ENCODE measurements at places on chromosomes 2 and 18.
A peak's percentile ranks its signal among the peaks of the same experiment; 100 is the strongest.

- no peak for DNase-seq
These were observed 27.8 kb downstream of the MEX3C start for GRCh38 chr18:51169731-51170130.

- DNase-seq, result no peak
These were observed 17.3 kb downstream of the RAB12 start for GRCh38 chr18:8626414-8627106.

GRCh38 chr18:54382733-54383252, 25.1 kb downstream of the C18orf54 start:
- DNase-seq, result no peak

DNA sequence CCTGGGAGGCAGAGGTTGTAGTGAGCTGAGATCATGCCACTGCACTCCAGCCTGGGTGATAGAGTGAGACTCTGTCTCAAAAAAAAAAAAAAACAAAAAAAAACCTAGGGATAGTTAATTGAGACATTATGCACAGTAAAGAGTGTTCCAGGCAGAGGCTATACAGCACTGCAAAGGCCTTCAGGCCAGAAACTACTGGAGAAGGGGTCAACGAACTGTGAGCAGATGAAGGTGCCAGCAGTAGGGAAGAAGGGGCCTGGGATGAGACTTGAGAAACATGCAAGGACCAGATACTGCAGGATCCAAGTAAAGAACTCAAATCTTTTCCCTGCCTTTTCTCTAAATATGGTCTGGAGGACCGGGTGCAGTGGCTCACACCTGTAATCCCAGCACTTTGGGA, 26.0 kb upstream of the PCBP1 start:
- no peak for DNase-seq

- peak; percentile 16 for DNase-seq
These were observed 54.2 kb downstream of the COMMD1 start for GRCh38 chr2:61959381-61960293.

DNA sequence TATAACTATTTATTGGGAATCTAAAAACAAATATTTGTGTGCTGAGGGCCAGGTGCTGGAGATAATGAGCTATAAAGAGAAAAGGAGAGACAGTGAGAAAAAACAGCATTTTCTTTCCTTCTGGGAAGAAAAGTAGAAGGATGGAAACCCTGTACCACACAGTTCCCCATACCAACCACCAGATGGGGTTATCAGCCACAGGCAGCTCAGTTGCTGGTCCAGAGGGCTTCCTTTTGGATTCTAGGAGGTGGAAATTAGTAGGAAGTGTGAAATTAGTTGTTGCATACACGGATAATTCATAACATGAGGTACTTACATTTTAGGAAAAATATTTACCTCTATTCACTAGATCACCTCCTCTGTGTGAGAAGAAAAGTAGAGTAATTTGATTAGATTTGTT, 237.0 kb upstream of the FOSL2 start:
- no peak for DNase-seq

DNA sequence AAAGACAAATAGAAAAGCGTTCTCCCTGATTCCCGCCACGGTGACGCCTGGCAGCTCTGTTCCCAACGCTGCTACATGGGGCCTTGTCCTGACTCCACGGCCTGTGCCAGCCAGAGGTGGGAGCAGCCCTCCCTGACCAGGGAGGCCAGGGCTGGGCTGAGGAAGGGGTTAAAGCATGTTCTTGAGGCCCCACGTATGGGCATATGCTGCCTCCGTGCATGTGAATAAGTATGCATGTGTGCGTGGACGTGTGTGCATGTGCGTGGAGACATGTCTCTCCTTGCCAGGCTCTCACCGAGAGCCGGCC, 1.6 kb upstream of the SNED1 start:
- DNase-seq, result no peak

GRCh38 chr2:201218780-201219179, 35.8 kb downstream of the CASP10 start:
- no peak for DNase-seq

GRCh38 chr2:24342110-24342910, 18.0 kb downstream of the ITSN2 start:
- peak; percentile 54 for DNase-seq

DNA sequence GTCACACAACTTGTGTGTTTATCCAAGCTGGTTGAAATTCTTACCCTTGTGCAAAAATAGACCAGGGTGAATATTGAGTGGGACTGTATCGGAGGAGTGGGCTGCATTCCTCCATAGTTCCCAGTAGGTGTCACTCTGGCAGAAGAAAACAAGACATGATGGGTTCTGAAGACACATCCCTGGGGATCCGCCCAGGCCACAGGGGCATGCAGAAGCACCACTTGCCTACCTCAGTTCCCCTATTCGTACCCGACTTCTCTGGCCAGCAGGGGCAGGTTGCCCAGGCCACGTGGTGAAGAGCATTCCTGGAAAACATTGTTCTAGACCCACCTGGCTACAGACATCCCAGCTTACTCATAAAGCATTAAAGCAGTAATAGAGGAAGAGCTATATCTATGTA, 168.2 kb downstream of the FAM210A start:
- peak; percentile 44 for DNase-seq

- DNase-seq, result no peak
These were observed 22.9 kb upstream of the GPR55 start for GRCh38 chr2:230947908-230948365.

- peak; percentile 36 for DNase-seq
These were observed 388.8 kb downstream of the CBLN2 start for GRCh38 chr18:72155327-72155726.

GRCh38 chr2:209619782-209620181, 151.8 kb upstream of the UNC80 start:
- DNase-seq, result no peak

DNA sequence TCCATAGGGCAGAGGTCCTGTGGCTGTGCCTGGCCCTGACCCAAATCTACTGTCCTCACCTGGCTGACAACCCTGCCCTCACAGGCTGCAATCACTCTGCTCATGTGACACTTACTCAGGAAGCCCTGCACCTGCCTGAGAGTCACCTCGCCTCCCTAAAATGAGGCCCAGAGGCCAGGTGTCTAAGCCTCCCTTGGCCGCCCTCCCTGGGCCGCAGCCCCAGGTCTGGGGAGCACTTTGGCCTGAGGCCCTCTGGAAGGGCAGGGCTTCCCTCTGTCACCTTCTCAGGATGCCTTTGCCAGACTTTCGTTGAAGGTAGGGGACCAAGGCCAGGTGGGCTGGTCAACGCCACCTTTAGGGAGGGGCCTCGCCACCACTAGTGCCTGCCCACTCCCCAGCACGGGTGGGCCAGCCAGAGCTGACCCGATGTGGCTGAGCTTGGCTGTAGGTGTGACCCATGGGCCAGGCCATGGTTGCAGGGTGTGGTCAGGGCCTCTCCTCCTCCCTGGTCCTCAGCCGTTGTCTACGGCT, 6.1 kb upstream of the GPC1 start:
- DNase-seq, result no peak

- no peak for DNase-seq
These were observed 162.4 kb downstream of the DDX1 start for GRCh38 chr2:15753811-15754702.

DNA sequence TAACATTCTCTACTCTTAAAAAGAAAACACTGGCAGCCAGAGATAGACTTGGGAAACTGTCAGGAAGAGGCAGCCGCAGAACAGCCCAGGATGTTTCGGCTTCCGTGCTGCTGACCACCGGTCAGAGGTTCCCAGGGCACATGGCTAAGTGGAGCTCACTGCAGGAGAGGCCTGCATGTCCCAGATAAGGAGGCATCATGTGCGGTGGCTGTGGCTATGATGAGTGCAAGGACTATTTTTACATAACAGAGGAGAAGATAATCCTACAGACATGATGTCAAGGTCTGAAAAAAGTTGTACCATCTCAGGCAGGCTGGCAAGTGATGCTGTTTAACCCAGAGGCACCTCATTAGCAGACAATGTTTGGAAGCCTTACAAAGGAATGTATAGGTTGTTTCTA, 252.3 kb downstream of the CYRIA start:
- DNase-seq, result no peak

GRCh38 chr2:161547130-161547529, 77.1 kb upstream of the SLC4A10 start:
- DNase-seq, result no peak

DNA sequence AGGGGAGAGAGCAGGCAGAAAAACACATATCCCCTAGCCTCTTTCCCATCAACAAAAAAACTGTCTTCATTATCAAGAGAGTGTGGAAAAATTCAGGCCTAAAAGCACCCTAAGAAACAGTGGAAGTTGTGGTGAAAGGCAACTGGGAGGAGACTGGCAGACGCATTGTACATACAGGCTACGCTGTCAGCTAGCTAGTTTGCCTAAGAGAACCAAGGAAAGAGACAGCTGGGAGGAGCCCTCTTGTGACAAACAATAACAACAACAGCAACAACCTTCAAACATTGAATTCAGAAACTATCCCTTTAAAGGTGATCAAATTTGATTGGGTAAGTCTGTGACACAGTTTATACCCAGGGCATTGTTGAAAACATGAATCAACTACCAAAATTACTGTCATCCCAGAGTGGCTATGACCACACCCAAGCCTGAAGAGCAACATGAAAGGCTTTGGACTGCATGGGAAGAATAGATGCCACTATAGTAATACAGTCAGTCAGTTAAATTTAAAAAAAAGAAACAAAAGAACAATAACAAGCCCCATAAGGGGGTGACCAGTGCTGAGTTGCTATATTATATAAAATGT, 88.9 kb upstream of the CRIM1 start:
- DNase-seq, result no peak

DNA sequence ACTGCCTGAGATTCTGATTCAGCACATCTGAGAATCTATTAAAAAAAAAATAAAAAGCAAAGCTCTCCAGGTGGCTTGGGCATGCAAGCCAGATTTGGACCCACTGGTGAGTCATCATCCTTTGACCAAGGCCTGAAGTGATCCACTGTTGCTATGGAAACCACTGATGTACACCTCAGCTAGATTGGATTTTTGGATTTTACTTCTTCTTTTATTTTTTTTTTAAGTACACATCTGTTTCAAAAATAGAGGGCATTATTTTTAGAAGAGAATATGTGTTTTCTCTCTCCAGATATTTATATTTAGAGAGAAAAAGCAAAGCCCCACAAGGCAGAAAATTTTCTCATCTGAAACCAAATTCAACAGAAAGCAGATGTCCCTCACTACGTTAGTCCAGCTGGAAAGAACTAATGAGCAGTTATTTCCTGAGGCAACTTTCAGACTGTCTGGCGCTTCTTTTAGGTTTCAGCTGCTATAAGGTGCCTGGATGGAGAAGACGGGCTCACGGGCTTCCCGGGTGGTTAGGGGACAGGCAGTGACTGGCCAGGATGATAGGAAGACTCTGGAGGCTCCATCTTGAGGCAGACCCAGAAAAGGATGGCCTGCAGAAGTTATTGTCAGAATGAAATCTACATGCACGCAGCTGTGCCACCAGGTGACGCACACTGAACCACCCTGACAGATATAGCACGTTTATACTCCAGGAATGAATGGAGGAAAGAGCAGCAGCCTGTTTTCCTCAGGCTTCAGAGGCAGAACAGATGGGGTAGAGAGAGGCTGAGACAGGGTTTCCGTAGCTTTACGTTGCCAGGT, 50.5 kb downstream of the MRPL35 start:
- peak; percentile 80 for DNase-seq

DNA sequence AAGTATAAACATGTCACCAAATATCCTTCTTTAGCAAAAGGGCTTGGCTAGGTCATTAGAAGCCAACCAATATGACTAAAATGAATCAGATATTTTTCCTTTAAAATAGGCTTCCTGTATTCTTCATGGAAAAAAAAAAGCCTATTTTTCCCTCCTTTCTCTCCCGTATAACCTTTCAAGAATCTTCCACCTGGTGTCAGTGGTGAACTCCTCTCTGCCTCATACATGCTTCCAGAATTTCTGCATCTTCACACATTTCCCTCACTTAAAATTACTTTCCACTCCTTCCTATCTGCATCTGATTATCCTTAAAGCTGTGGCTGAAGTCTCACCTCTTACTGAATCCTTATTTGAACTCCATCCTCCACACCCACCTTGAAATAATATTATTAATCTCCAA, 116.9 kb upstream of the FANCL start:
- no peak for DNase-seq

DNA sequence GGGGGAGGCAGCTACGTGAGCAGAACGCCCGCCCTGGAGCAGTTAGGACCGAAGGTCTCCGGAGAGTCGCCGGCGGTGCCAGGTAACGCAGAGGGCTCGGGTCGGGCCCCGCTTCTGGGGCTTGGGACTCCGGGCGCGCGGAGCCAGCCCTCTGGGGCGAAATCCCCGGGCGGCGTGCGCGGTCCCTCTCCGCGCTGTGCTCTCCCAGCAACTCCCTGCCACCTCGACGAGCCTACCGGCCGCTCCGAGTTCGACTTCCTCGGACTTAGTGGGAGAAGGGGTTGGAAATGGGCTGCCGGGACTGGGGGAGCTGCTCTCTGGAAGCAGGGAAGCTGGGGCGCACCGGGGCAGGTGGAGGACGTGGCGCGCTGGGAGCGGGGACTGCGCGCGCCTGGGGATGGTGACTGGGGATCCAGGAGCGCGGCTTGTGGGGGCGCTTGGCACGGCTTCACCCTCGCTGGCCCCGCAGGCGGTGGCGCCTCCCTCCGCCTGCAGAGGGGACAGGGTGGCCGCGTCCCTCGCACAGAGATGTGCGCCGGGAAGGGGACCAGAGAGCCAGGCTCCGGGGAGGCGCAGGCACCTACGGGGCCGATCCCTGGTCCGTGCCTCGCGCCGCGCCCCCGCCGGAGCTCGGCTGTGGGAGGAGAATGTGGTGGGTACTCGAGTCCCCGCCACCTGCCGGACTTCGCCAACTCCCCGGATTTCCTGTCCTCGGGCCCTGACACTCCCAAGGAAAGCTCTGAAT, 688 bp downstream of the CDH20 start:
- peak; percentile 18 for DNase-seq
